Lower lobe of right lung (tissue), 2 donors: ENCODE measurements at places on chromosomes 5 and 9. TPM values are rescaled to one million over a fixed set of nuclear protein-coding genes. Genes with fewer than 3 reads are reported as not detected.

ADAMTS2 gene
- 13.0 TPM for total RNA-seq

DHX29 gene
- 22.2 TPM for total RNA-seq

MYOZ3 gene
- 0.92 TPM for total RNA-seq

ST6GALNAC6 gene
- 82.0 TPM for total RNA-seq

GNA14 gene
- 15.6 TPM for total RNA-seq

BTNL8 gene
- 5.3 TPM for total RNA-seq
